ENCODE measurements at places on chromosomes 7 and 10. TPM values are rescaled to one million over a fixed set of nuclear protein-coding genes. Genes with fewer than 3 reads are reported as not detected.

The ETV1 gene
- not detected for polyA plus RNA-seq

The SPAM1 gene
- polyA plus RNA-seq = not detected

- peak; percentile 60 for DNase-seq
Observed at GRCh38 chr7:143305423-143306070, 10.4 kb upstream of the CLCN1 start.

The TMEM196 gene
- not detected for polyA plus RNA-seq

The TAS2R41 gene
- polyA plus RNA-seq = not detected

- no peak for DNase-seq
Observed at GRCh38 chr7:137975221-137975620, 26.7 kb downstream of the CREB3L2 start.

The ZNF679 gene
- not detected for polyA plus RNA-seq

DNA sequence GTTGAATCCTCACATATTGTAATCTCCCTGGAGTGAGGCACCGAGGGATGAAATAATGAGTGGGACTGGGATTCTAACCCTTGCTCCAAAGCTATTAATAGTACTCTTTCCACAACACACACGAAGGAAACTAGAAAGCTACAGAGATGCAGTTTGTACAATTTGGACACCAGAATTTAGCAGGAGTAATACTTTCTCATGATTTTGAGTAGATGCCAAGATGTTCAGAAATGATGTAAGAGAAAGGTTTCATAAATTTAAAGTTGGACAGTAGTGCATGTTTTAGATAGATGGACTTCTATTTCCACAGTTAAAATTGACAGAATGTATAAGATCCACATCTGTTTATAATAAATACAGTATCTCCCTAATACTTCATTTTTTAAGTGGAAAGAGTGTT, 46.5 kb downstream of the PRR15 start:
- no peak for DNase-seq

The CDC14C gene
- polyA plus RNA-seq = not detected

- DNase-seq = peak; percentile 14
Observed at GRCh38 chr7:18317941-18318340, 177.6 kb upstream of the HDAC9 start.

The MINDY4 gene
- polyA plus RNA-seq = not detected

GRCh38 chr7:101686030-101686429, 56.9 kb upstream of the MYL10 start:
- DNase-seq = no peak

GRCh38 chr10:103695584-103696005, 159.8 kb downstream of the SH3PXD2A start:
- no peak for DNase-seq

- DNase-seq = no peak
Observed at GRCh38 chr10:5564537-5565204, 39.9 kb downstream of the CALML3 start.

DNA sequence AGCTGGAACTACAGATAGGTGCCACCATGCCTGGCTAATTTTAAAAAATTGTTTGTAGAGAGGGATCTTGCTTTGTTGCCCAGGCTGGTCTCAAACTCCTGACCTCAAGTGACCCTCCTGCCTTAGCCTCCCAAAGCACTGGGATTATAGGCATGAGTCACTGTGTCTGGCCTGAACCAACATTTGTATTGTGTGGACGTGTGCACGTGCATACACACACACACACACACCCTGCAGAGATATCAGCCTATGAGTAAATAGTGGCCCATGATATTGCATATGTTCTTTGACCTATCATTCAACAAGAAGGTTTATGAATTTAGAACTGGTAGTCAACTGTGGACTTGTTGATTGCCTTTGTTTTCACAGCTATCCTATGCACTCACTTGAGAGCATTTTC, 161.6 kb downstream of the BAMBI start:
- no peak for DNase-seq

The ZDHHC6 gene
- polyA plus RNA-seq = 11.6 TPM

GRCh38 chr7:70681469-70682350, 450.2 kb upstream of the GALNT17 start:
- no peak for DNase-seq

DNA sequence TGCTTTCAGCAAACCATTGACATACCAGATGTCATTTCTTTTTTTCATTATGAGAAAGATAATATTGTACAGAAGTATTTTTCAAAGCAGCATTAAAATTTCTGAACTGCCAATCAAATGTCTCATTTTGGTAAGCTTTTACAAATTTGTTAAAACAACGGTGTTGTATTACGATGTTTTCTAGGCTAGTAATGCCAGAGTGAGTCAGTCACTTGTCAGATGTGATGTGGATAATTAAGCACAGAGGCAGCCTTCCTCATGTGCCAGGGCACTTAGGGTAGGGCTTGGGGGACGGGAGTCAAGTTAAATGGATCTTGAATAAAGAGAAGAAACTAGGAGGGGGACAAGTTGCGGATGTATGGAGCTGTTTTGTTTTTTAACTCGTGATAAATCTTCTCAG, 10.1 kb downstream of the PSTK start:
- no peak for DNase-seq

The ZNF107 gene
- polyA plus RNA-seq = 0.20 TPM

- peak; percentile 41 for DNase-seq
Observed at GRCh38 chr7:47818796-47819606, 129.3 kb downstream of the PKD1L1 start.

- DNase-seq = no peak
Observed at GRCh38 chr7:40733578-40733977, 598.8 kb downstream of the SUGCT start.

GRCh38 chr10:98467506-98468318, 21.0 kb upstream of the HPS1 start:
- peak; percentile 76 for DNase-seq

- peak; percentile 7 for DNase-seq
Observed at GRCh38 chr7:21617916-21618390, 75.1 kb downstream of the DNAH11 start.

GRCh38 chr10:79318369-79318768, 28.9 kb upstream of the PPIF start:
- DNase-seq = no peak

DNA sequence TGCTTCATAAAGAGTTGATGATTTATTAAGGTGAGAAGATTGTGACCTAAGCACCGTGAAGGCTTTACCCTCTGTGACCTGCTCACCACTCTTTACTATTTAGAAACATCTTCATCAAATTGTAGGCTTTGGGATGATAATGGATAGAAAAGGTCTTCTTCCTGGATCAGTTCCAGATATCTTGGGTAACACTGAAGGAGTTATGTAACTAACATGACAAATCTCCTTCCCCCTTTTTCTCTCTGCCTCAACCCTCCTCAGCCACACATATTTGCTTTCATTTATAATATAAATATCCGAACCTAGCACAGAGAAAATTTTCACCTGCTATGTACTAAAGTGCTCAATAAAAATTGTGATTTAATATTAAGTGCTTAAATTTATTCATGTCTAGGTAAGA, 151.5 kb downstream of the FRMD4A start:
- DNase-seq = peak; percentile 30

DNA sequence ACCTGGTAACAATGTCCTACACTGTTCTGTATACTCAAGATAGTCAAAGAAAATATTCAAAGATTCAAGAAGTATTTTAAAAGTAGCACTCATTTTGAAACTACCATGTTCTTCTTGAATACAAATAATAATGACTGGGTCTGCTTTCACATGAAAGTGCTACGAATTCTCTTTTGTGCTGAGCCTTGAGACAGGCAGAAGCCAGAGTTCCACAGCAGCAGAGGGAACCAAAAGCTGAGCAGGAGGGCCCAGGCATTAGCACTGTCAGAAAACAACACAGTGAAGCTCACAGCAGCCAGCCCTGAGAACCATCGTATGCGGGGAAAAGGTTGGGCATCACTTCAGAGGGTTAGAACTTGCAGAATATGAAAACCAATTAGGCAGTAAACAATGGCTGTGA, 38.9 kb downstream of the ANKMY2 start:
- no peak for DNase-seq

DNA sequence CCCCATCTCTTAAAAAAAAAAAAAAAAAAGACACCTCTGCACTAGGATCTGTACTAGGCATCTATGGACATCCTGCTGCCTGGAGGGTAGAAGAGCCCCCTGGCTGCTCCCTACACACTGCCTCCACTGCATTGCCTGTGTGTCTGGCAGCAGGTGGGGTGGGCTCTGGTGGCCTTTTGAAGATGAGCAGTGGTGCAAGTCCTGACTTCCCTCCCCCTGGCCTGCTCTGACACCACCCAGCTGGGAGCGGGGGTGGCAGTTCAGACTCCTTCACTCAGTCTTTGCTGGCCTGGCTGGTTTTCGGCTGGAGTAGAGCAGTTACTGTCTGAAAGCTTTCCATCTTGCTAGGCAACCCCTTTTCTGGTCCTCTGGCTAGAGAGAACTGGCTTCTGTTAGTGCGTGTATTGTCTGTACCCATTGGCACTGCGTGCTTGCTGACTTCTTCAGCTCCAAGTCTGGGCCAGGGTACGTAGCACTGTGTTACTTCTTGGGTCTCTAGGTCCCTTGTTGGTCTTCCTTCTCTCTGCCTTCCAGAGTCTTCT, 17.6 kb downstream of the C10orf62 start:
- DNase-seq = no peak

DNA sequence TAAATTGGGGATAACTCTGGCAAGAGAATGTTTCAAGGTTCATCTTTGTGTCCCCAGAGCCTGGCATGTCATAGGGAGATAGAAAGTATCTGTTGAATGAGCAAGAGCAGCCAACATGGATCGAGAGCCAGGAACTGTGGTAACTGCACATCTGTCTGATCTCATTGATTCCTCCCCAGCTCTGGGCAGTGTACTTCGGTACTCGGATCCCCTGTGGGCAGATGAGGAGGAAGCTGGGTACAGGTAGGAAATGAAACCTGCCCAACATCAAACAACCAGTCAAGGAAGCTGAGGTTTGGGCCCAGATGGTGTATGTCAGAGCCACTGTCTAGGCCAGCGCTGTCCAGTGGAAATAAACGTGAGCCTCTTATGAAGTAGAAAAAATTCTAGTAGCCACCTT, 76.4 kb downstream of the GRK5 start:
- DNase-seq = no peak

GRCh38 chr10:123150986-123151736, 3.0 kb upstream of the BUB3 start:
- peak; percentile 36 for DNase-seq

The HABP2 gene
- polyA plus RNA-seq = not detected

GRCh38 chr7:28793381-28794085, 164.6 kb downstream of the TRIL start:
- DNase-seq = no peak

DNA sequence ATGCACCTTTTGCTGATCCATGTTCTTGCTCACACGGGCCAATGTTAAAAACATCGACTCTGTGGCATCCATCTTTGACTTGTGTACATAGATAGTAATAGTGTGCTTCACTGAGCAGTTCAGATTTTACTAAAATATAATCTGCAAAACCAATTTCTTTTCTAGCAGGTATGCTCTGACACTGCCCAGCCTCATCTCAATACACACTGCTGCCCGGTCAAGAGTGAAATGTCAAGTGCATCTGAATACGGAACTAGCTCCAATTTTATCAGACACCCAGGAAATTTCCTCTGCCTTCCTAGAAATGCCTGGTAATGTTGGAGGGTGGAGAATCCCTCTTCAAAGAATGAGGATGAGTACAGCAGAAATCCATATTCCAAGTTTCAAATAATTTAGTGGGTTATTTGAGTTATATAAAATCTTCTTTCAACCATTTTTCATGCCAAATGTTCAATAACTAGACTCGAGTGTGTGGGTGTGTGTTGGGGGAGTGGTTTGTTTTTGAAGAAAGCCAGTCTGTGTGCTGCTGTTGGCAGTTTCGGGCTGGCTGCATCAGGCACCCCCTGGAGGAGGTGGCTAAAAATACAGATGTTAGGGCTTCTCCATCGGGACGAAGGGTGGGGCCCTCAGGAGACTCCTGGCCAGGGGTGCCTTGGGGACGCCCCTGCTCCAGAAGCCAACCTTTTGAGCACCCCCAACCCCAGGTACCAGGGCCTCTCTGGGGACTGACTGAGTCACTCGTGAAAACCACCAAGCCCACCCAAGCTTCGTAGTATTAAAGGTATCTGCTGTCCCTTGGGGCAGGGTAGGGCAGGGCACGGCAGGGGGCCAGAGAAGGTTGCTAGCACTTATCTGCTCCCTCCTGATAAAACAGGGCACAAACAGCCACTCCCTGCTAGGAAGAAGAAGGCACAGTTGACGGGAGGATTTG, 15.4 kb downstream of the CTBP2 start:
- no peak for DNase-seq

DNA sequence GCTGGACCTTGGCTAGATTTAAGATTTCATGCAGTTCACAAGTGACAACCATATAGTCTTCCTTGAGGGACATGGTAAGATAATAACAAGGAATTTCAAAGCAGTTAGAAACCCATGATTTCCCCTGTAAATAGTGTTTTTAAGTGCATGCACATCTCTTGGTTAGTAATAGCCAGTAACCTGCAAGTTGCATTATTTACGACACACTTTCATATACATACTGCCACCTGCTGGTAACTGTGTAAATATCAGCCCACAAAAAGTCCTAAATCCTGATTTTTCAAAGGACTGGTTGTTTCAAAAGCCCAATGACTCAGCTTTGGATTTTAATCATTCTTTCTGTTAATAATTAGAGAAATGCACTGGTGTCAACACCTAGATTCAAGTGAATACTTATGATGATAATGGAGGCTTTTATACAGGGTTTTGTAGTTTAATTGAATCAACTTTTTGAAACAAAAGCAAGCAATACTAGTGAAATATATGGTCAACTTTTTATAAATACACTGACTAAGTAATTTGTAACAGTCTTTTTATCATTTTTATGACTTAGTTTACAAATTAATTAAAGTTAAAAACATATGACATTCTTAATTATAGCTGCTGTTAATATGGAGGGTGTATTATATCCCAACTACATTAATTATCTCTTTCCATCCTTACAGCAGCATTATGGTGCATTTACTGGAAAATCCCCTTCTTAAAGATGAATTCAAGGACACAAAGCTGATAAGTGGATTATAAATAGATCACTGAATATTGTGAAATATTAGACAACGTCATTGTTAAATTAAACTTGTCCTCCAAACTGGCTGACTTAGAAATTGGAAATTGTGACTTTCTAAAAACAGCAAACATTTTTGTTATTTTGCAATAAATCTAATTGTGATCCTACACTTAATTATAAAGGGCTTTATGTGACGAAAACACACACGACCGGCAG, 367.7 kb upstream of the SEMA3D start:
- peak; percentile 37 for DNase-seq

The DDIT4 gene
- polyA plus RNA-seq = 26.1 TPM

The WNT8B gene
- not detected for polyA plus RNA-seq

- no peak for DNase-seq
Observed at GRCh38 chr10:33098951-33099663, 141.1 kb upstream of the ITGB1 start.

The TRRAP gene
- polyA plus RNA-seq = 12.2 TPM

The PIK3AP1 gene
- 95.5 TPM for polyA plus RNA-seq

GRCh38 chr10:111558211-111558610, 481.4 kb downstream of the ADRA2A start:
- no peak for DNase-seq

GRCh38 chr7:81882086-81882485, 112.2 kb upstream of the HGF start:
- DNase-seq = no peak
